ENCODE measurements at places on chromosomes 2 and 18. TPM values are rescaled to one million over a fixed set of nuclear protein-coding genes. Genes with fewer than 3 reads are reported as not detected.

GRCh38 chr2:242011167-242011513 is 141.6 kb downstream of the RTP5 start:
- no peaks in the 10 kb centered on the region for H3K4me1 ChIP-seq
- no peaks in the 10 kb centered on the region for H3K27me3 ChIP-seq
- H3K27ac ChIP-seq, result no peak overlapping the region
- no peak for DNase-seq
- no peak overlapping the region for H3K4me3 ChIP-seq
- peaks cover 1% of the 10 kb centered on the region for H3K36me3 ChIP-seq

DNA sequence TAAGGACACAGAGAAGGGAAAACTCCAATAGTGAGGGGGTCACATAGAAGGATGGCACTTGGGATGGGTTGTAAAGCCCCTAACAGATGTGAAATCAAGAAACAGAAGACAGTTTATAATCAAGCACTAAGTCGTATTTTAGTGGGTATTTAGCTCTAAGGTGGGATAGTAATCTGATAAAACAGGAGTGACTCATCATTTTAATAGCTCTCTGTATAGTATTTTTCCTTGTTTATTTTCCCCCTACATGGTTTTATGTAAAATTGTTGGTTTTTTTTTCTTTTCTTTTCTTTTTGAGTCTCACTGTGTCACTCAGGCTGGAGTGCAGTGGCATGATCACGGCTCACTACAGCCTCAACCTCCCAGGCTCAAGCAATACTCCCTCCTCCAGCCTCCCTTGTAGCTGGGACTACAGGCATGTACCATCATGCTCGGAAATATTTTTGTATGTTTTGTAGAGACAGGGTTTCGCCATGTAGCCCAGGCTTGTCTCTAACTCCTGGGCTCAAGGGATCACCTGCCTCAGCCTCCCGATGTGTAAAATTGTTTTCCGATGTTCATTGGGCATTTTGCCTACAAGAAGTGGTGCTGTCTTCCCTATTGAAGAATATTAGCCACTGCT is 142.6 kb upstream of the SERPINE2 start:
- H3K27ac ChIP-seq, result no peak overlapping the region
- no peak overlapping the region for H3K4me3 ChIP-seq
- H3K27me3 ChIP-seq, result peaks cover 2% of the 10 kb centered on the region
- H3K4me1 ChIP-seq, result no peaks in the 10 kb centered on the region
- no peak for DNase-seq
- H3K36me3 ChIP-seq, result no peaks in the 10 kb centered on the region

- no peak for DNase-seq
- H3K4me3 ChIP-seq, result no peak overlapping the region
- no peaks in the 10 kb centered on the region for H3K27me3 ChIP-seq
- no peaks in the 10 kb centered on the region for H3K4me1 ChIP-seq
These were observed 34.4 kb upstream of the BZW1 start for GRCh38 chr2:200777275-200777674.

DNA sequence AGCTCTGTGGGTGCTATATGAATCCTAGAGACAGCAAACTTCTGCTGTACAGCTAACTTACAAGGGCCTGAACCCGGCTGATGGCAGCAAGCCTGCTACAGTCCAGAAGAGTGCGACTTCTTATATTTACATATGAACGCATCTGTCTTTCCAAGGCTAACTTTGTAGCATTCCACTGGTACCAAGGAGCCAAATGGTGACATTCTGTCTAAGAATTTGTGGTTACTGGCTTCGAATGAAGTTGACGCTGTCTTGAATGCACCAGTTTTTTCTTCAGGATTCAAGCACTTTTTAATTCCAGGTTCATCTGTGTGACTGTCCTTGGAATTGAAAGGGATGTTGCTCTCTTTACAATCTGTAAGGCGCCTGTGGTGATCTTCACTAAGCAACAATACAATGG is 42.4 kb downstream of the THUMPD2 start:
- H3K27ac ChIP-seq, result no peak overlapping the region
- H3K4me3 ChIP-seq, result no peak overlapping the region
- H3K27me3 ChIP-seq, result no peaks in the 10 kb centered on the region
- peaks cover 60% of the 10 kb centered on the region for H3K36me3 ChIP-seq
- H3K4me1 ChIP-seq, result peaks cover 2% of the 10 kb centered on the region
- DNase-seq, result no peak

DNA sequence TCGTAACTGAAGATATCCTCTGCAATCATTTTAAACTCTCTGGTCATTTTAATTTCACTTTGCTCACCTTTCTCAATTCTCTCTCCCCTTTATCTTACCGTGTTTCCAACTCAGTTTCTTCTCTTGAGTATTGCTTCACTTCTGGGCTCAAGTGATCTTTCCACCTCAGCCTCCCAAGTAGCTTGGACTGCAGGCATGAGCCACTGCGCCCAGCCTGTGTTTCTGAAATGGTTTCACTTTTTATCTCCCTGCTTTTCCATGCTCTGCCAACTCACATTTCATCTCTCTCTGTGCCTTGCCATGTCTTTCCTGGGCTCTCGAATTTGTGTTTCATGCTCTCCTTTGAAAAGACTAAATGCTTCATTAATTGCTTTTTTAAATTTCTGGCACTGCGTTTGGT is 30.5 kb upstream of the TMEM131 start:
- H3K27me3 ChIP-seq, result no peaks in the 10 kb centered on the region
- DNase-seq, result no peak
- peaks cover 17% of the 10 kb centered on the region for H3K4me1 ChIP-seq

Gene STAT4
- total RNA-seq, result 53.9 TPM

- H3K36me3 ChIP-seq, result no peaks in the 10 kb centered on the region
- no peak for DNase-seq
- no peak overlapping the region for H3K4me3 ChIP-seq
- peaks cover 5% of the 10 kb centered on the region for H3K27me3 ChIP-seq
- no peak overlapping the region for H3K27ac ChIP-seq
These were observed 120.5 kb downstream of the ATL2 start for GRCh38 chr2:38256610-38257009.

Data from activated naive CD4-positive, alpha-beta T cell treated with anti-CD3 and anti-CD28 coated beads for 36 hours (primary cell).